NCI-H2081 treated with DMSO at 0.1 percent for 48 hours (cell line): ENCODE measurements at places on chromosomes 12 and 14.

DNA sequence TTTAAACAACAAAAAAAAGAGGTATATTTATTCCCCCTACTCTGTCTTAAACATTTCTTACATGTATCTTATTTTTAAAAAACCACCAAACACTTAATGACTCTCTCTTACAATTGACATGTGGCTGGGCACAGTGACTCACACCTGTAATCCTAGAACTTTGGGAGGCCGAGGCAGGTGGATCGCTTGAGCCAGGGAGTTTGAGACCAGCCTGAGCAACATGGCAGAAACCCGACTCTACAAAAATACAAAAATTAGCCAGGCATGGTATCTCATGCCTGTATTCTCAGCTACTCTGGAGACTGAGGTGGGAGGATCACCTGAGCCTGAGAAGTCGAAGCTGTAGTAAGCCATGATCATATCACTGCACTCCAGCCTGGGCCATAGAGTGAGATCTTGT is 16.0 kb downstream of the SLC41A2 start:
- DNase-seq = no peak

DNA sequence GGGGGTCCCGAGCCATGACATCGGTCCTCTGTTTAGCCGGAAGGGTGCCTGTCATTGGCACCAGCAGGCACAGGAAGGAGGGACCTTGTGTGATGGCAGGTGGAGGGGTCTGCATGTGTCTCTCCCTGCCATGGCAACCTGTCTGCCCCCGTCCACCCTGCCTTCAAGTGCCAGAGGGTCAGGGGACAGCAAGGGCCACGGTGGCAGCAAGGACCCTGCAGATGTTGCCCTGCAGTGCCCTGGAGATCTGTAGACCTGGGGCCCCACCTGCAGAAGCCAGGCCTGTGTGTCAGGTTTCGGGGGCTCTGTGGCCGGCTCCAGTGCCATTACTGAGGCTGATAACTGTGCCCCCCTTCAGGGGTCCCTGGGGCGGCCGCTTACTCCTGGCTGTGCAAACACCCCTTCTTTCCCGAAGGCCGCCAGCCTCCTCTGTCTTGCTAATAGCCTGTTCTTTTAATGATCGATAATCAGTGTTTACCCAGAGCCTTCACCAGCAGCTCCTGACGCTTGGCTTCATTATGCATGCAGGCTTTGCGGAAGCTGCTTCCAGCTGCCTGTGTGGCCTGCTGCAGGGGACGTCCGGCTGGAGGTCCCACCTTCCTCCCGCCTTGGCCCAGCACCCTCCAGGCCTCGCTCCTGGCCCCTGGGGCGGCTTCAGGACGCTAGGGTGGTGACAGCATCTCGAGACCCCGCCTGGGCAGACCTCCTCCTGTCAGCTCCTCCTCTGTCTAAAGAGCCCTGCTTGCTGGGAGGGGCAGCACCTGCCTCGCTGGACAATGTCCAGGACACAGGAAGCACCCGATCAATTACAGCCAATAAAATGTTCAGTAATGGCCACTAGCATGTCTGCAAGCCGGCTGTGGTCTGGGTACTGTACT is 153.0 kb downstream of the KIF26A start:
- peak; percentile 24 for DNase-seq

DNA sequence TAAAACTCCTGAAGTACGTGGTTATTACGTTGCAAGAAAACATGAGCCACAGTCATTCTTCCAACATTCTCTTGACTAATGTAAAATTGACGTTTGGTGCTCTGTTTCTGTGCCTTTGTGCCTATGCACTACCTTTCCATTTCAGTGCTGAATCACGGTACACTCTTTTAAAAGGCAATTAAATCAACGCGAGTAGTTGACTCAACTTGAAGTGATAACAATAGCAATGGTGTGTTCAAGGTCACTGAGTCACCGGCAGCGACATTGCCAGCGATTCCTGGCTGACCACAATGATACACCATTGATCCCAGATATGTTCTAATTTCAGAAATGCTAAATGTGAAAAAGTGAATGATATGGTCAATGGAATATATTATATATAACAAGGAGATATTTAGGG is 17.8 kb downstream of the AK7 start:
- DNase-seq = no peak

DNA sequence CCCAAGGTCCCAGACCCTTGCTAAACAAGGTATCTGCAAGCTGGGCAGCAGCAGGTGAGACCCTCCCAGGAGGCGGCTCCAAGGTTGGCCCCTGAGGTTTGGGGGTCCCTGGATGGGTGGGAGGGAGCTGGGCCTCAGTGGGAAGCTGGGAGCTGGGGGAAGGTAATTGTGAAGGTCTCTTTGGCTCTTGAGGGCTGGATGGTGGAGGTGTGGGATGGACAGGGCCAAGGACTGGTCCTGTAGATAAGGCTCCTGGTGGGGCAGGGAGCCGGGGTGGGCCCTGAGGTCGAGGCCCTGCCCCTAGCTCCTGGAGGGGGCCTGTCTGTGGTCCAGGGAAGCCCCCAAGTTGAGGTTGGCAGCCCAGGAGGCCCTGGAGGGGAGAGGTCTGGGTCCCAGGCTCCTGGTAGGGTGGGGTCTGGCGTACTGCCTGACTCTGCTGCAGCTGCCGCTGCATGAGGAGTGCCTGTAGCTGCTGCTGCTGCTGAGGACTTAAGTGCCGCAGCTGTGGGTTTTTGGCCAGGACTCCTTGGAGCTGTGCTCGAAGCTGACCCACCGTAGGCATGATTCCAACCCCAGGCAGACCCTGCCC is 13.1 kb upstream of the PRKAG1 start:
- DNase-seq = no peak

DNA sequence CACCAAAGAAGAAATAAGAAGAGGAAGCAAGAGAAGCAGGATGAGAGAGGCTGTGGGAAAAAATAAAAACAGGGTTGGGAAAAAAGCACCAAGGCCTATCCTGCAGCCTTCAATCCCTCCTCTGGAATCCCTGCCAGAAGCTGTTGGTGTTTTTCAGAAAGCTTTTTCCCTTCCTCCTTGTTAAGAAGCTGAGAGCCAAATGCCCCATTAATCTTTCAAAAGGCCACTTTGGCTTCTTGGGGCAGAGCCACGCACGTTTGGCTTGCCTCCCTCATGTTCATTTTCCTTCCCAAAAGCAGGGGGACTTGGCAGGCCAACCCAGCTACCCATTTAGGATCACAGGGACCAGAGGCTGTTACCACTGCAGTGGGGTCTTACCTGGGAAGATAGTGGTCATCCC is 365.3 kb downstream of the NUAK1 start:
- DNase-seq = no peak

DNA sequence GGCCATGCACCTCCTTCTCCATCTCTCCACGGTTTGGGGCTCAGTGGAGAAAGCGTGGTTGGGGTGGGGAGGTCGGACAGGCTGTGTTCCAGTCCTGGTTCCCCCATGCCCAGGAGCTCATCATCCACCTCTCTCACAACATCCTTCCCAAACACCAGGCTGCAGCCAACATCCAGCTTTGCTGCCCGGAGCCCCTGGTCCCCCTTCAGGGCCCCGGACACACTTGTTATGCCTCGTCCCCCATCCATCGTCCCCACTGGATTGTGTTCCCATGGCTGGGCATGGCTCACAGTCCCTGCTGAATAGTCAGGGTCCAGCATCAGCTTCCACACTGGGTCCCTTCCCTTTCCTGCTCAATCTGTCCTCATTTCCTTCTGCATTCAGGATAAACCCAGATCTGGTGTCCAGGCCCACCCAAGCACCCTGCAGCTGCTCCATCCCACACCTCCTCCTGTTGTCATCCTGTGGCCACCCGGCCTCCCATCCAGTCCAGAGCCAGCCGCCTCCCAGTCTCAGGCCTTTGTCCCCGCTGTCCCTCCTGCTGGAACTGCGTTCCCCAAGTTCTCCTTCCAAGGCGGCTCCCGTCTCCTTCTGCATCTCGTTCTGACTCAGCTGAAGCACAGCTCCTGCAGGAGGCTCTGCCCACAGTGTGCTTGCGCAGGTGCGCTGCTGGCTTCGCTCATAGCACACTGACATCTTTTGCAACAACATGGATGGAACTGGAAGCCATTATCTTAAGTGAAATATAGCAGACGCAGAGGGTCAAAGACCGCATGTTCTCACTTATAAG is 211.4 kb upstream of the RTL1 start:
- no peak for DNase-seq

DNA sequence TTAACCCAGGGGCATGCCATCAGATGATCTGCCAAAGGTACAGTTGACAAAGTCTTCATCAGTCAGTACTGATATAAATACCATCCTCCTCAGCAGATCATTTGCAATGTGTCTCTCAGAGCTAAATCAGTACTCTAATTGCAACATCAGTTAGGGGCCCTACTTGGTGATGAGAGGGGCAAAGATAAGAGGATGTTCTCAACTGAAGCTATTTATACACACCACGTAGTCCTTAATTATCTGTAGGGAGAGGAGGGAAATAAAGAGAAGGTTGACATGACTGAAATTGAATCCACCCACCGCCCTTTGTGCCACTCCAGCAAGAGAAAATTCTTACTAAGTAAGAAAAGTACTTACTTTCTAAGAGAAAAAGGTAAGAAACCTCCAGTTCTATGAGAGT is 157.8 kb upstream of the NUDT4 start:
- DNase-seq = no peak

DNA sequence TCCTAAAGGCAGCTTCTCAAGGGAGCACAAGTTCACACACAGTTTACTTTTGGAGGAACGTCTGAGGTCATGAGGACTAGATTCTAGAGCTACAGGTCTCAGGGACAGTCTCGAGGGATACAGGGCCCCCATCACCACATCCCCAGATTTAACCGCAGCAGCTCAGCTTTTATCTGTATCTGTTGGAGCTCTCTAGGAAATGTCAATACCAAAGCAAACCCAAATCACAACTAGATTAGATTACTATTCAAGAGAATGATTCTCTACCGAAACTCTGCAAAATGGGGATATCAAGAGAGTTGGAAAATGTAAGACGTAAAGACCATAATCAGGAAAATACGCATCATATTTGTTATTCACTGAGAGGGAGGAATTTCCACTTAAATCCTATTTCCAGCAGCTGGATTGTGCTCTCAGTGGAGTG is 4.0 kb upstream of the MYRFL start:
- no peak for DNase-seq

DNA sequence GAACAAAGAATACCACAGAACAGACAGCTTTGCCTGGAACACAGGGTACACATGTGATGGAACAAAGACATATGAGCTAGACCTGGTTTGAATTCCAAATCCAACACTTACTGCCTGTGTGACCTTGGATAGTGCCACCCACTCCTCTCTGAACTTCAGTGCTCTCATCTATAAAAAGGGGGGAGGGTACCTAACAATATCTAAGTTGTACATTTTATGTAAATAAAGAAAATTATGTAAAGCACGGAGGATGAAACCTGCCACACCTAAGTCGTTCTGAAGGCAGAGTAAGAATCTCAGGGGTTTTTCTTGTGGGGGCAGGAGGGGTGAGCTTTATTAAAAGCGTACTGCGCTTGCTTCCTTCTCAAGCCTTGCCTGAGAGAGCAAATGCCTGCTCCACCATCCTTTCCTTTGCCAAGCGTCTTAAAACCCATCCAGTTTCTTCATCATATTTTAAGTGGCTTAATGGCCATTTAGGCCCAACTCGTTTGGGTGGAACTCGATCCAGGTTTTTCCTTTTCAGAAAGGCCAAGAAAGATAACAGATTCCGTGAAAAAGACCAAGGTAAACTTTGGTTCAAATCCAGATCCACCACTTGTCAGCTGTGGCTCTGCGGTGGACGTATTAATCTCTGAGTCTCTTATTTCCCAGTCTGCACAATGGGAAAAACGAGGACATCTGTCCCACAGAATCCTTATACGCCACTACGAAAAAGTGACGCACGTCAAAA is 946 bp downstream of the DDX24 start:
- DNase-seq = no peak

DNA sequence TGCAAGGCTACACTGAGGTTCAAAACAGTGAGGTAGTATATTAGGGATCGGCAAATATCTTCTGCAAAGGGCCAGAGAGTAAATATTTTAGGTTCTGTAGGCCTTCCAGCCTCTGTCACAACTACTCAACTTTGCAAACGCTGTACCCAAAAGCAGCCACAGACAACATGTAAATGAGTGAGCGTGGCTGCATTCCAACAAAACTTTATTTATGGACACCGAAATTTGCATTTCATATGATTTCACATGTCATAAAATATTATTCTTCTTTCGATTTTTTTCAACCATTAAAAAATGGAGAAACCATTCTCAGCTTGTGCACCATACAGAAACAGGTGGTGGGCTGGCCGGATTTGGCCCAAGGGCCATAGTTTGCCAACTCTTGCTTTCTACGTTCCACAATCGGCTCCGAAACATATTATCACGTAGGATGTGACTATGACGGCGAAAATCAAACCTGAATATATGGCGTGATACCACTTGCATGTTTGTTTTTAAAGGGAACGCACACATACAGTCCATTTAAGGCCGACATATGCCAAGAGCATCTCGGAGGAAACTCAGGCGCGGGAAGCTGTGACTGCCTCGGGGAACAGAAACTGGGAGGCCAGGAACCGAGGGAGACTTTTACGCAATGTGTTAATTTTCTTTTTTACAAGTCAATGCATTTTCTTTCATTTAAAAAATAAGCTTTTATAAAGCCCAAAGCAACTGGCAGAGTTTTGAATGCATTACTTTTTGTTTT is 7.1 kb downstream of the NCOR2 start:
- DNase-seq = no peak

DNA sequence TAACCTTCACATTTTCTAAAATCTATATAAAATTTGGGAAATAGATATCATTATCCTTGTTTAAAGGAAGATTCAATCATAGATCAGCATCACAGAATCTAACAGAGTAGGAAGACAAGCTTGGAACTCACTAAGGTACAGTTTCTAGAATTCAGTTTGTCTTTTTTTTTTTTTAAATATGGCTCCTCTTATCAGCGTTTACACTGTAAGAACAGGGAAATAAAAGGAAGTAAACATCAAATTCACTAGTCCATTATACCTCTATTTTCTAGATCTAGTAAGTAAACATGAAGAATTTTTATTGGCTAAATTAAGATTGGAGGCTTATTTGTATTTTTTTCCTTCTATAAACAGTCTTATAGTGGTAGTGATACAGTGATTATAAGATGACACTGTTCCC is 144.9 kb downstream of the LRIG3 start:
- DNase-seq = no peak

DNA sequence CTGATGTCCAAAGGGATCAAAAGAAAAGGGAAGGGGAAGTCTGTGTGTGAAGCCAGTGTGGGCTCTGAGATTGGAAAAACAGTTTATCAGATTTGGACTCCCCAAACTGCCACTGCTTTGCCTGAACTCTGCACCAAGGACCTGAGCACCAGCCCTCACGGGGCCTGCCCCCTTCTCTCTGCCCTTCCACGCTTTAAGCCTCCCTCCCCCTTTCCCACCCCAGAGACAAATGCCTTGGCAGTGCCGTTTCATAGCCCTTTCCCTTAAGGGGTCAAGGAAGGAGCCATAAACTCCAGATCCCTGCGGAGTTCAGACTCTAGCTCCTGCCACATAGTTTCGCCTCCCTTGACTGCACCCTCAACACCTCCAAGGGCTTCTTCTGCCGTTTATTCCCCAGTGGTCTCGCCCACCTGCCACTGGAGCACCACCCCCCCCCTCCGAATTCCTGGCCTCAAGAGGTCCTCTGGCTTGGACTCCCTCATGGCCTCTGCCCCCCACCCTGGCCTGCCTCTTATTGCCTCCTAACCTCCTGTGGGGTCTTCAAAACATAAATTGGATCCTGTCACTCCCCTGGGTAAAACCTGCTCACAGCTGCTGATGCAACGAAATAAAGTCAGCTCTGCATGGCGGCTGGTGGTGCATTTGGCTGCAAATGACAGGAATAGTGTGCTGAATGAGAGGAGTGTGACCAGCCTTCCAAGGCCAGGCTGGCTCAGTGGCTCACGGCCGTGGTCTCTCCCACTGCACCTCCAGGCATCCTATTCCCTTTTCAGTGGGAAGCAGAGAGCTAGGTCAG is 18.8 kb downstream of the SLC25A29 start:
- no peak for DNase-seq

- DNase-seq = no peak
Measured at GRCh38 chr12:26857465-26858176, 24.6 kb upstream of the ITPR2 start.
